ENCODE measurements at places on chromosomes 3 and 15.
A peak's percentile ranks its signal among the peaks of the same experiment; 100 is the strongest.

DNA sequence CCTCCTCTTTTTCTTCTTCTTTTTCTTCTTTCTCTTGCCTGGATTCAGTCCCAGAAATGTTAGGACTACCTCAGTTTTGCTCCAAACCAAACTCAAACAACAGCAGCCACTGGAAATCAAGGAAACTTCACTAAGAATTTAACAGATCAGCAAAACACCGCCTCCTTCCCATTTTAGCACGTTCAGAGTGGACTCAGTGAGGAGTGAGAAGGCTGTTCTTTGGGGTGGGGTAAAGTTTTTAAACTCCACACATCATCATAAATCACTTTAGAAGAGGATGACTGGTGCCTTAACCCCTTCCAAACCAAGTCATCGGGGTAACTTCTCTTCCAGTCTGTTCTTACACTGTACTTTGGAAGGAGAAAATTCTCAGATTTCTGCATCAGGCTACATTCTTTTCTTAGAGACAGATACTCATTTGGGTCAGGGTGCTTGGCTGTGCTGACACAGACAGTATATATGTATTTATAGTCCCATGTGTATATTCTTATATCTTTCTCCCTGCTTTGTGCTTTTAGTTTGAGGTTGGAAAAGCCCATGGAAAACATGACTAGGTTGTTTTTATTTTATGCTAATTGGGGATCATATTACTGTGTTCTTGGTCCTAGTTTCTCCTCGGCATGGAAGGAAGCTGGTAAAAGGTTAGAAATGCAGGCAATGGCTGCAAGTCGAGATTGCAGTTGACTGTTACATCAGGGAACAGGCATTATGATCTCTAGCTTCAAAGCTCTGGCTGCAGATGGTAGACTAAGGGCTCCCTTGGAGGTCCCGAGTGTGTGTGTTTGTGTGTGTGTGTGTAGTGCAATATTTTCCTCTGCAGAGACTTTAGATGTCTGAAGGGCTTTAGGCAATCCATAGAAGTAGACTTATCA is at the start of gene CCDC80:
CCDC80 (minus strand) TSS at position 214 of the 872 bp plus-strand sequence. CDS start 1,238 bp downstream, outside the sequence.
- DNase-seq: no peak

DNA sequence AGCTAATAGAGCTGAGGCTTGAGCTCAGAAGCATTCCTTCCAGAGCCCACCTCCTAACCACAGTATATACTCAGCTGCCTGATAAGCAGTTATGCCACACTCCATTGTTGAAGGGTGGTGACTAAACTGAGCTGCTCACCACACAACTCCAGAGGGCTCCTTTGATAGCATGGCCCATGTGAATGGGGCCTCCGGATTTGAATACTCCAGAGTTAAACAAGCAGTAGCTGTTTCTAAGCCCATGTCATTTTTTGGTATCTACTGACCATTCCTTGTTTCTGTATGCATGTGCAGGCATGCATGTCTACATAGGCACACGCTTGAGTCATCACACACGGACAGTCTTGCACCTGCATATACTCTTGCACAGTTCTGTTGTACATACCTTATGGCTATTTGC is 28.9 kb downstream of the IGSF10 start:
- DNase-seq: no peak

DNA sequence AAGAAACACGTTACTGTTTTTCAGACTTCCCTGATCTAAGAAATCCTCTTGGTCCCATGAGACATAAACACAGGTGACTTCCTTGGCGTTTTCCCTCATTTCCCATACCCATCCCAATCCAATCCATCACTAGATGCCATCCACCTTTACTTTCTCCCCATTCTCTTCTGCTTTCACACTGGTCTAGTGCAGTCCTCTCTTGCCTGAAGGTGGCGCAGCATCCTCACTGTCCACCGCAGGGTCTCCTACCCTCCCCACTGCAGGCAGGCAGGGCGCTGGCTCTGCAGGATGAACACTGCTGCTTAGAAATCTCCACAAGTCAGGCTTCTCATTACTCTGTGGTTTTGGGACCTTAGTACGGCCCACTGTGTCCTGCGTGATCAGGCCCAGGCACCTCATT is 58.2 kb downstream of the RAB7A start:
- peak; percentile 50 for DNase-seq

- DNase-seq: no peak
Observed at GRCh38 chr15:72952151-72952550, 100.1 kb upstream of the NEO1 start.

Data from activated naive CD4-positive, alpha-beta T cell (primary cell).